ENCODE measurements at places on chromosomes 3 and 15.

GRCh38 chr3:123137001-123137400 lies 64.7 kb upstream of the SEC22A start:
- DNase-seq: no peak

DNA sequence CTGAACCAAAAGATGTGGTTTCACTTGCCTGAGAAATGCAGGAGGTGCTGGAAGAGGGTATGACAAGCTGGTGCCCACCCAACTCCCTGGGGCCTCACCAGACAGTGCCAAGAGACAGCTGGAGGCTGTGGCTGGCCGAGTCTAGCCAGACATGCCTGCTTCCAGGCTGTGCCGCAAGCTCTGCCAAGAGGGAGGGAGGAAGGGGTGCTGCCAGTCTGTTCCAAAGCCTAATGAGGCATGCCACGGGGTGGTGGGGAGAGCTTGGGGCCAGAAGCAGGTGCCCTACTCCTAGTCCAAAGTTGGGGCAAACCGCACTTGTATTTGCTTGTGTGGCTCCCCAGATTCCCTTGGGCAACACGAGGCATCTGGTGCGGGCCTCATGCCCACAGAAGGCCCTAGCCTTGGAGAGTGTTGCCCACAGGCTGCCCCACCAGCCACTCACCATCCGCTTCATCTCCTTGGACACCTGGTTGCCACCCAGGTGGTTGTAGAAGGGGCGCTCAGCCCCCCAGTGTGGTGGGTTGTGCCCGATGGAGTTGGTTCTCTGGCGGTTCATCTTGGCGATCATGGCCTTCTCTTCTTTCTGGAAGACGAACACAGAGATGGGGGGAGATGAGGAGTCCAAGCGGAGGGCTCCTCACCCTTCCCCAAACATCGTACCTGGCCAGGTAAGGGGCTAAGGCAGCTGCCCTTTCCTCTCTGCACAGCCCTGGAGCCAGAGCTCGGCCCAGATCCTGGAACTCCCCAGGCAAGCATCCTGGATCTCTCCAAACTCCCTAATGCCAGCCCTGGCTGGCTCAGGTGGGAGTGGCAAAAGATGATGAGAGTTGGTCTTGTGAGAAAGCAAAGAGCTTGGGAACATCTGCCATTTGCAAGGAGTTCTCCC lies 123.4 kb downstream of the SEC22A start:
- DNase-seq: no peak

DNA sequence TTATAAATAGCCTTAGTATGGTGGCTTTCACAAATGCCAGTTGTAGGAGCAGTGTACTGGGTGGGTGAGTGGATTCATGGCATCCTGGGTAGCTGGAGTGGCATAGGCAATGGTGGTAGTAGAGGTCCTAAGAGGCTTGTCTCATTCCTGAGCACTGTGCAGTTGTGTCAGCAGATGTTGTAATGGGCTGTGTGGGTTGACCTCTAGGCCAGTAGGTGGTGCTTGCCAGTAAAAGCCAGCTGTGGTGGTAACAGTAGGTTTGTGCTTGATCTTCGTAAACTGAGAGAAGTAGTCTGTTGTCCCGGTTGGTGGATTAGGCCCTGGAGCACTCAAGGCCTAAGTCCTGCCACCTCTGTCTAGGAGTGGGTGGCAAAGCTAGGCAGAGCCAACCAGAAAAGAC lies 149.7 kb upstream of the SUCLG2 start:
- no peak for DNase-seq

DNA sequence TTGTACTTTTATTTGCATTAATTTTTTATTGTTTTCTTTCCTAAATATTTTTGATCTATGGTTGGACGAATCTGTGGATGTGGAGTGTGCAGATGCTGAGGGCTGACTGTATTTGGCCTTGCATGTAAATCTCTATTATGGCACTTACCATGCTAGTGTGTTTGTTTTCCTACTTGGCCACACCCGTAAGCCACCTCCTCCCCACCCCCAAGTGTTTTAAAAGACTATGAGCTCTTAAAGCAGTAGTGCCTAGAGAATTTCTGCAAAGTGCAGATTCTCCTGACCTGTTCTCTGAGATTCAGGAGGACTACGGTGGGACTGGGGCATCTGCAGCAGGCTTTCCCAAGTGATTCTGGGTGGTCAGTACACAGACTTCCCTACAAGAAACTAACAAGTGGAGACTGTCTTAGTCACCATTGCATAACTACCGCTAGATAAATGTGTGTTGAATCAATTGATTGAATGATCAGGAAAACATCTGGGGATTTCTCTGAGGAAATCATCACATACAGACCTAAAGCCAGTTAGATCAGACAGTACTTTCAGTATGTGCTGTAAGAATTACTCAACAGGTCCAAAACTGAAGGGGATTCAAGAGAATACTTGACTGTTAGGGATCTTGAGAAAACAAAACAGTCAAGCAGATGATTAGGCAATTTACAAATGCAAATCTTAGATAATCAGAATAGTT lies 6.2 kb upstream of the TIPARP start:
- DNase-seq: no peak

GRCh38 chr3:179474480-179474879 lies 23.2 kb upstream of the GNB4 start:
- no peak for DNase-seq

GRCh38 chr3:127610105-127610504 lies 11.9 kb downstream of the MCM2 start:
- DNase-seq: no peak

- DNase-seq: no peak
These were observed 111.1 kb downstream of the TPRA1 start for GRCh38 chr3:127479449-127479848.

GRCh38 chr3:51384726-51385473 lies at the start of gene MANF:
Gene MANF (plus strand): TSS chr3:51385291. CDS start chr3:51385343, 52 bp downstream.
- peak; percentile 96 for DNase-seq

- no peak for DNase-seq
These were observed 20.4 kb downstream of the BHLHE40 start for GRCh38 chr3:4999531-5000184.

- no peak for DNase-seq
These were observed at the start of gene PCBP4 for GRCh38 chr3:51967384-51968169. Gene PCBP4 (minus strand): TSS chr3:51967454. CDS start chr3:51961240, 6,214 bp downstream.

GRCh38 chr15:68421115-68421551 lies 10.8 kb downstream of the ITGA11 start:
- DNase-seq: no peak

- DNase-seq: no peak
These were observed 191.1 kb downstream of the IL20RB start for GRCh38 chr3:137148917-137149316.

GRCh38 chr3:4845882-4846281 lies 133.4 kb upstream of the BHLHE40 start:
- no peak for DNase-seq

DNA sequence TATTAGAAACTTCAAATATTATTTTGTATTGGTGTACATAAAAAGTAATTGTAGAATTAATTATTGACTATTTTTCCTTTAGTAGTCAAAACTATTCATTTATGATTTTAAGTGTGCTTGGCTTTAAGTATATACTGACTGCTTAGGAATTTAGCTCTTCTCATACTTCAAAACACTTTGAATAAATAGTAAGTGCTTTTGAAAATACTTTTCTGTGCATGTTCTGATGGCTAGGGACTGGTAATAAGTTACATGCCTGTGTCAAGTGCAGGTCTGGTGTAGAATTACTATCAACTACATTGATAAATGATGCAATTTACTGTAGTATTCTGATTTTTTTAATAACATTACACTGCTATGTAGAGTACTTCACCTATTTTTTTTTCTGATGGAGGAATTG lies 397.6 kb upstream of the SGO1 start:
- DNase-seq: no peak

DNA sequence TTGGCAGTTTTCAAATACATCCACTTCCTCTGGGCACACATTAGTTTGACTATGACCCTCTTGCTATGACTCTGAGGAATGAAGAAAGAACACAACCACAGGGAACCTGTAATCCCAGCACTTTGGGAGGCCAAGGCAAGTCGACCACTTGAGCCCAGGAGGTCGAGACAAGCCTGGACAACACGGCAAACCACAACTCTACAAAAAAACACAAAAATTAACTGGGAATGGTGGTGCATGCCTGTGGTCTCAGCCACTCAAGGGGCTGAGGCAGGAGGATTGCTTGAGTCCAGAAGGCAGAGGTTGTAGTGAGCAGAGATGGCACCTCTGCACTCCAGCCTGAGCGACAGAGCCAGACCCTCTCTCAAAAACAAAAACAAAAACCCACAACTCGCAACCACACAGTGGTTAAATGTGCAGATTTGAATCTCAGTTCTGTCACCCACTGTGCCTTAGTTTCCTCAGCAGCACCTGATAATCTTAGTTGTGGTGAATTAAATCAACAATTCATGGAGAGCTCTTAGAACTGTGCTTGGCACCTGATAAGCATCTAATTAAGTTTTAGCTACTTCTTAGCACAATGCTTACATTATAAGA lies 65.7 kb downstream of the MYLK start:
- no peak for DNase-seq

DNA sequence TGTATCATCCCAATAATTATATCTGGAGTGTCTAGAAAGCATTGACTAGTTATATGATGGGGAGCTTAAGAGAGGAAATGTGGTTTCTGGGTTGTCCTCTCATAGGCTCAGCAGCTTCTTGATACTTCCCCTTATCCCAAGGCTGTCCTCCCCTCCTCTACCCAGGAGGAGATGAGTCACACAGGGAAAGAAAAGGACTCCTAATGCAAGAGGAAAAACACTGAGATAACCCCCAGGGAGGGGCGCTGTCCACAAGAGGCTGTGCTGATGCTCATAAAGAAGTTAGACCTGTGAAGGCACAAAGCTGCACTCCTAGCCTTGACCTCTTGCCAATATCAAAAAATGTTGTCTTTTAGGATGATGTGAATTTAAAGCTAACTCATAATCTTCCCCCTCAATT lies 28.8 kb upstream of the GYG1 start:
- peak; percentile 69 for DNase-seq

GRCh38 chr15:70099967-70100473 lies 2.3 kb upstream of the TLE3 start:
- DNase-seq: no peak

DNA sequence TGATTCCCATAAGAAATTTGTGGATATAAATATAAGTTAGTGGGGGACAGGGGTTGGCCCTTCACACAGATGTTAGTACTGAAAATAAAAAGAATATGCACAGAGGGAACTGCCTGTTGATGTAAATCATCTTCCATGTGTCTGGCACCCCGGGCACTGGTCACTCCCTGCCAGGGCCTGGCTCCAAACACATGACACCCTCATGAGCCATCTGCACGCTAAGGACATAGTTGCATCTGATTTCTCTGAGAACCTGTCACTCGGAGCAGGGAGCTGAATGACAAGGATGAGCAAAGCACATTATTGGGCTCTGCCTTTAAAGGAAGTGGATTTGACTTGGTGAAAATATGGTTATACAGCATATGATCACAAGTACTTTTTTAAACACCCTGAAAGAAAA lies 66.2 kb upstream of the TSC22D2 start:
- no peak for DNase-seq

GRCh38 chr15:58440922-58441321 lies 9.1 kb downstream of the LIPC start:
- no peak for DNase-seq

GRCh38 chr3:124582621-124583395 lies 147.4 kb upstream of the UMPS start:
- DNase-seq: no peak
